ENCODE measurements at places on chromosomes 12 and 14.
A peak's percentile ranks its signal among the peaks of the same experiment; 100 is the strongest.

DNA sequence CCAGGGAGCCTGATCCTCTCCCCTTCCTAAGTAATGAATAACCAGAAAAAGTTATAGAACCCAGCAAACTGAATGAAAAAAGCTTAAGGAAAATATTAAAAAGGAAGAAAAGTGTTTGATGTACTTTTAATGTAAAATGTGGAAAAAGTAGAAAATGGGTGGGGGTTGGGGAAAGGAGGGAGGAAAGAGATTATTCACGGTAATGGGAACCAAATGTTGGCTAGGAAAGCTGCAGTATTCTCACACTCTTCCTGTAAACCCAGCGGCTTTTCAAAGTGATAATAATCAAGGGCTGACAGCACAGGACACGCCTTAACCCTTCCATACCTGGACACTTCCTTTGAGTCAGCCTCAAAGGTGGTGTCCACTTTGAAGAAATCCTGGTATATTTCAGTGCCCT, 139.2 kb downstream of the TGFB3 start:
- DNase-seq: no peak

- DNase-seq: no peak
Measured at GRCh38 chr12:12469386-12469785, 93.3 kb downstream of the DUSP16 start.

GRCh38 chr12:91954747-91955146, 190.9 kb downstream of the BTG1 start:
- no peak for DNase-seq

GRCh38 chr14:104805941-104806624, 5.2 kb downstream of the ZBTB42 start:
- no peak for DNase-seq

GRCh38 chr14:43855556-43855955, 651.5 kb downstream of the FSCB start:
- no peak for DNase-seq

DNA sequence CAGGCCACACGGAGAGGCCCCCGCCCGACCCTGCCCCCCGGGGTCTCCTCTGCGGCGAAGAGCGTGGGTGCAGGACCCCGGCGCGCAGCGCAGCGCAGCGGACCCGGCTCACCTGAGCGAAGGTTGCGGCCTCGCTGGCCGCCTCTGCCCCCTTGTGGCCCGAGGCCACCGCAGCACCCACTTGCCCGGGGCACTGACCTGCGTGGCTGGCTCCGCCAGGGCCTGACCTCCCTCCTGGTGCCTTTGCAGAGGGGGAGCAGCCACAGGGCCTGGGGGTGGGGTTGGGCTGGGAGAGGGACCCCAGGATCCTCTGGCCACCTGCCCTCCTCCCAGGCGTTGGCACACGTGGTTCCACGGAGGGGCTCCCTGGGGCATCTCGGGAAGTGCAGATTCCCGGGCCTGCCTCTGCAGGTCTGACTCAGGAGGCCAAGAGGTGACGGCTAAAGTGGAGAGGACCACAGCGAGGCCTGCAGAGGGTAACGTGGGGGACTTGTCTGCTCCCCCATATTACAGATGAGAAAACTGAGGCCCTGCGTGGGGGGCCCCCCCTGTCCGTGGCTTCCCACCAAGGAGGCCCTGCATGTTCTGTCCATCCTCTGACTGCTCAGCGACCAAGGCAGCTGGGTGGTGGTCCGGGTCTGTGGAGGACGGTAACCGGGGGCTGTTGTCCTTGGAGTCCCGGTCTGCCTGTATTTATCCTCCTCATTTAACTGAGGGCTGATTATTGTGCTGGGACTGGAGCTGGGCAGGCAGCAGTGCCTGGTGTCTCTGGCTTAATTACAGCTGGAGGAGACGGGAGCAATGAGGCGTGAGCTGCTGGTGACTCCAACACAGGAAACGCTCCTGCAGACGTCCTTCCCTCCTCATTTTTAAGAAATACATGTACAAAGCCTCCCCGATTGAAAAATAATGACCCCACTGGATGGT, 67.9 kb upstream of the BEGAIN start:
- DNase-seq: peak; percentile 47

DNA sequence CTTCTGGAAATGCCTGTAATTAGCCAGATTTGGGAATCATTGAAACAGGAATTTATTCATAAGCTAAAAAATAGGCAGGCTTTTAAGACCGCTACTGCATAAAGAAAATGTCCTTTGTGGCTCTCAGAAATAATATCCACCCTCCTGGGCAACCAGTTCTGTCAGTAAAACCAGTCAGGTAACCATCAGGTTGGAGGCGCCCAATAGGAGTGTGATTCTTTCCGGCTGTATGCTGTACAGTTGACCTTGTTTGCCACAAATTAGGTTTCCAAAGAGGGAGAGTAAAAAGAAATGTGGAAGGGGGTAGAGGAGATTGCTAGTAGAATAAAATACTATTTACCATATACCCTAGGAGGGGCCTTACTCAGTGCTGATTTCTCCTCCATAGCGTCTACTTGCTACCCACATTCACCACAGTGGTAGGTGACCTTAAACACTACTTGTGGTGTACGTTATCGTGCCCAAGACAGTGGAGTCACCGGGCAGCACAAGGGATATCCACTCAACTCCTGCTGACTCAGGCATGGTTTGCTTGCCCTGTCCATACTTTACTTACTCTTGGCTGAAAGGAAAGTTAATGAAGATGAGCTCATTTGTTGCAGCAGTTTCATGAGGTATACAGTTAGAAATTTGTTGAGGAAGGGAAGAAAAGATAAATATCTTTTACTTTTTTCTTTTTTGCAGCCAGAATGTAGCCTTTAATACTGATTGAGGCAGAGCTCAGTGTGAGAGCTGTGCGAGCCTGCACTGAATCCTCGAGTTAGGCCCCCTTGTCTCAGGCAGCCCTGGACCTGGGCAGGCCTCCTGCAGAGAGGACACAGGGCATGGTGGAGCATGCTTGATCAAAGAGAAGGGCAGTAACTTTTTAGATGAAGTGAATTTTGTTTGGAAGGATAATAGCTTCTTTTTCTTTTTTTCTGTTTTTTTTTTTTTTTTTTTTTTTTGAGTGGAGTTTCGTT, 76.7 kb downstream of the DIP2B start:
- no peak for DNase-seq

DNA sequence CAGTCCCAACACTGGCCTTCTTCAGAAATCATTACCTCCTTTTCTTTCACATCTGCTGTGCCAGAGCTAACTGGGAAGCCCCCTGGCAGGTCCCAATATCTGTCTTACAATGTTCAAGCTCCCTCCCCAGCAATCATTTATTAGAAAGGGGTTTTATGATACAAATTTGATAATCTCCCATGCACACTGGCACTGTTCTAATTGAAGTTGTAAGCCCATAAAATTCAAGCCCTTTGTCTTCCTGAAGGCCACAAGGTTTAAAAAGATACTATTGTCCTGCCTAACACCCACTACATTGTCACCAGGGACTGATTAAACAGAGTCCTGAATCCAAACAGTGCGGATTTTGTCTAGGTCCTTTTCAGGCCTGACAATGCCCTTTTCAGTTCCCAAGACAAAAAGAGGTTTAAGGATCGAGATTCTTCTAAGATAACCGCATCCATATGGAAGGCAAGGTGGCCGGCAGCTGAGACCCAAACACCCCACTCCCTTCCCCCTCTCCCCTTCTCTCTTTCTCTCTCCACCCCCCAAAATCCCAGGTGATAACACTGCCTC, 3.3 kb downstream of the NKX2-8 start:
- no peak for DNase-seq

All from neural crest cell (in vitro differentiated cells).